ENCODE measurements at places on chromosomes 11 and 22.

DNA sequence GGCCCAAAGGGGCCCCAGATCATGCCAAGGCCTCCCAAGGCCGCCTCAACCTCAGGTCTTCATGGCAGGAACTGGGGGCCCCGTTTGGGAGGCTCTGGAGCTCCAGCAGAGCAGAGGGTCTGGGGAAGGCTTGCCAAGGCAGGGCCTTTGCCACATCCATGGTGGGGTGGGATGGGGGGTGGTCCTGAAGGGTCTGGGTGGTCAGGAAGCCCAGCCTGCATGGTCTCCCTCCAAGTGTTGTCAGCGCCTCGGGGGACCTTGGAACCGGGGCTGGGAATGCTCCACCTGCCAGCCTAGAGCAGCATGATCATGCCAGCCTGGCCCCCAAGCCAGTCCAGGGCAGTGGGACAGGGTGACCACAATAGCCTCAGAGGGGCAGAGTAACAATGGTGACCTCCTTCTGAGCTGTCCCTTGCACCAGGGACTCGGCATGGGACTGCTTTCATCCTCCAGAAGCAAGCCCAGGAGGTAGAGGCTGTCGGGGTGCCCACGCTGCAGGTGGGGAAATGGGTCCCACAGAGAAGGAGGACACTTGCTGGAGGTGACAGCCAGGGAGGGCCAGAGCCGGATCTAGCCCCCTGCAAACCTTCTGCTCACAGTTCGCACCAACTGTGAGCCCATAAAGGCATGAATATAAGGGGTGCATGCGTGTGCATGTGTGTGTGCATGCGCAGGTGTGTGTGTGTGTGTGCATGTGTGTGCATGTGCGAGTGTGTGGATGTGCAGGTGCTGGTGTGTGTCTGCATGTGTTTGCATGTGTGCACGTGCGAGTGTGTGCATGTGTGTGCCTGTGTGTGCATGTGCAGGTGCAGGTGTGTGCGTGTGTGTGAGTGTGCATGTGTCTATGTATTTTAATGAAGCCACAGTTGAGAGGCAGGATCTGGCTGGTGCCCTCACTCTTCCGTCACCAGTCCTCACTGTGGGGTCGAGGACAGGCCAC, 63.8 kb downstream of the MYEOV start:
- no peak for DNase-seq

DNA sequence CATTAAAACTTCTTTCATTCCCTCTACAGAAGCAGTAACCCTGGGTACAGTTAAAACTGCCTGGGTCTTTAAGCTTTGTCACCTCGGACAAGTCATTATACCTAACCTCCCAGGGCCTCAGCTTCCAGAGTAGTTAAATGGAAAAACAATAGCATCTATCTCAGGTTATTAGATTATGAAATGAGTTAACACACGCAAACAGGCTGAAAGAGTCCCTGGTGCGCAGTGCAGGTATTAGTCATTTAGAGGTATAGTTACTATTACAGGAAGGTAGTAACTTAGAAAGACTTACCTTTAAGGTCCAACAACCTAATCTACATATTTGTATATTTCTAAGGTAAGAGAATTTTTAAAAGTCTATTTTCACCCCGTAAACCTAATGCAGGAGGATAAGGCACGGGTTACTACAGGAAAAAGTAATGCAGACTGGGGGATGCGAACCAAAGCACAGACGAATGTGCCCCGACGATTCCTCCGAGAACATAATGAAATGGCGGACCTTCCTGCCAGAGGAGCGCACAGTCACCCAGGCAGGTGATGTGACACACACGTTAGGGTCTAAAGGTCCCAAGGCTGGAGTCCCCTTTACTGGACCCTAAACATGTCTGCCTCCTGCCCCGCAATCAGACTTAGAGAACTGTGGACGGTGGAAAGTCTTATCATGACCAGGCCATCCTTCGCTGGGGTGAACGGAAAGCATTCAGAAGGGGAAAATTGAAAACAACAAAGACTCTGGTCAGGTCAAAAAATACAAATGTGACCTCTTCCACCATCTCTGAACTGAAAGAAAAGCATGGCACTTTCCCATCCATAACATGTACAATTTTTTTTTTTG, 1.3 kb downstream of the NAP1L4 start:
- no peak for DNase-seq

DNA sequence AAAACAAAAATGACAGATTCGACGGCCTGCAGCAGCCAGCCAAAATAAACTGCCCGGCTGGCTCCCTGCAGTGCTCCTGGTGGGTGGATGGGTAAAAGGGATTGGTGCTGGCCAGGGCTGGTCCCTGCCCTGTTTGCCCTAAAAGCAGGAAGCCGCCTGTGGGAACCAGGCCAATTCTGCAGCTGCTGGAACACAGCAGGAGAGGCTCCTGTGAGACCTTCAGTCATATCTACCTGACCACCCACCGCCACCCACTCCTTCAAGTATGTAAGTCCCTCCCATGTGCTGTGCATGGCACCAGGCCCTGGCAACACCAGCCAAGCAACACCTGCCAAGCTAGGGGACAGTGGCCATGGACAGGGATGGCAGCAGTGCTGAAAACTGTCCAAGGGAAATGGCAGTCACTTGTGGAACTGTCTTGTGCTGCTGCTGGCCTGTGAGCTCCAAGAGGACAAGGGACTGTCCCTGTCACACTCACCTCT, 48.7 kb upstream of the ARFGAP3 start:
- DNase-seq = peak; percentile 70

DNA sequence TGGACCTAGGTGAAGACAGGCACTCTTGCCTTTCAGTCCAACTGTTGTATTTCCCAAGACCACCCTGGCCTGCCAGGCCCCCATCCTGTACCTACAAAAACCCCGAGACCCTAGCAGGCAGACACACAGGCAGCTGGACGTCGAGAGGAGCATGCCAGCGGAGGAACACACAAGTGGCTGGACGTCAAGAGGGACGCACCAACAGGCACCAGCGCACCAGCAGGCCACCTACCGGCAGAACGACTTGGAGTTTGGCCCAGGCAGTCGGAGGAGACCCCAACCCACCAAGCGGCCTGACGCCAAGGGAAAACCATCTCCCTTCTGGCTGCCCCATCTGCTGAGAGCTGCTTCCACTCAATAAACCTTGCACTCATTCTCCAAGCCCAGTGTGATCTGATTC, 1883.4 kb upstream of the RAG2 start:
- DNase-seq = no peak

GRCh38 chr11:115518983-115519628, 14.9 kb upstream of the CADM1 start:
- peak; percentile 65 for DNase-seq

DNA sequence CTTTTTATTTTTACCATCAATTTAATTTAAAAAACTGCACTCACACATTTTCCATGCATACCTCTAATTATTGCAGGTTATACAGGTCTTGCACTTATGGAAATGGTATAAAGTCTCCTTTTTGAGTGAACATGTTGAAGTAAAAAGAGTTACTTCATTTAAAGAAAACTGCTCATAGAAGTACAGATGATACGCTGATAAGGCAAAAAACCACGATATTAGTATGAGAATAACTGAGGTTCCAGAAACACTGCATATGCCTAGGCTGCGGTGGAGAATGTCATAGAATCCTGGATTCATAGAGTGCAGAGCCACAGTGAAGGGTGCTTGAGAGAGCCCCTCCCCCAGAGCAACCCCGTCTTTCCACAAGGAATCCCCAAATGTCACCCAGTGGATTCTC, 175.8 kb downstream of the BCR start:
- no peak for DNase-seq

GRCh38 chr11:104219096-104219495, 55.1 kb upstream of the PDGFD start:
- DNase-seq = no peak

GRCh38 chr22:38824585-38824984, 19.2 kb downstream of the NPTXR start:
- DNase-seq = no peak

DNA sequence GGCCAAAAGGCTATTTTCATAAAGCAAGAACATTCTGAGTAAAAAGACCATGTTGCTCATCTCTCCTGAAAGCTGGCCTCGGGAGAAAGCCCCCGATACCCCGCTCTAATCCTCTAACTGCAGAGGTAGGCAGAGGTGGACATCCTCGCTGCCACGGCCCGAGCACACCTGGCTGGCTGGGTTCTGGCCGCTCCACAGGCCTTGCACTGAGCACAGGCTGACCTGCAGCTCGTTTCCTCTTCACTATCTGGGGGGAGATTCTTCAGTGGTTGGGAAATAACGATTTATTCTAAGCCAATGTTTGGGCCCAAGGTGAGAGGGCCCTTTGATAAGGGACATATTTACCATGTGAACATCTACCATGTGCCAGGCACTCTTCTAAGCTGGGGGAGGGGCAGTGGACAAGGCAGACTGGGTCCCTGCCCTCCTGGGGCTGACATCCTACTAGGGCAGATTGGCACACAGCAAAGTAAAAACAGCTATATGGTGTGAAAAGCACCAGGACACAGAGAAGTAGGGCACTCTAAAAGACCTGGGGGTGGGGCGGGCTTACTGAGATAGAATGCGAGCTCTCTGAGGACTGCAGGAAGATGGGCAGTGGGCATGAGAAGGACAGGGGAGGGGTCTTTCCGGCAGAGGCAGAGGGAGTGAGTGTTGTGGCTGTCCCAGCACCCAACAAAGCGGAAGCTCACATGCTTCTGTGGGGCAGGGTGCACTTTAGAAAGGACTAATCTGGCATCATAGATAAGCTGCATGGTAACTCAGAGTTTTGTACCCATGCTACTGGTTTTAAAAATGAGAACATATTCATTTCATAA, 65.5 kb upstream of the ARFGAP3 start:
- no peak for DNase-seq

DNA sequence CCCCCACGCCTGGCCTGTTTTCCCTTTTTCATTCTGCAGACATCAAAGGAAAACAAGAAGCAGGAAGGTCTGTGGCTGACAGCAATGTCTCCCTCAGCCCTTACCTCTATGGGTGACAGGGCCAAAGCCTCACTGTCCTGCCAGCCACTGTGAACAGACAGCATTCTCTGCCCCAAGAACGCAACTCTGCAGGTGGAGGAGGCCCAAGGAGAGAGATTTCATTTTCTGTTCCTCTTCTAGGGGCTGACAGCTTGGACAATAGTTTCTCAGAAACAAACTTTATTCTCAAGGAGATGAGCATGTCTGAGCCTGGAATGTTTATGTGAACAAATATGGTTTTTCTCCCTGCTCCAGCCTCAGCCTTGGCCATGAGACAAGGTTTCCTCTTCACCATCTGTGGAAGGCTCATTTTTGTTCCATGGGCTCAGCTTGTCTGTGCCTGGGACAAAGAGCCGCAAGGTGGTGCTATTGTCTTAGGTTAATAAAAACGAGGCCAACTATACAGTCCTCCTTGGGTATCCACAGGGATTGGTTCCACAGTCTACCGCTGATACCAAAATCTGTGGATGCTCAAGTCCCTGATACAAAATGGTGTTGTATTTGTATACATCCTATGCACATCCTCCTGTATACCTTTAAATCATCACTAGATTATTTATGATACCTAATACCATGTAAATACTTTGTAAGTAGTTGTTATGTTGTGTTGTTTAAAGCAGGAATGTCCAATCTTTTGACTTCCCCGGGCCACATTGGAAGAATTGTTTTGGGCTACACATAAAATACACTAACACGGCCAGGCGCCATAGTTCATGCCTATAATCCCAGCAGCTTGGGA, 5.8 kb downstream of the PIWIL3 start:
- peak; percentile 20 for DNase-seq

- no peak for DNase-seq
These were observed 4.6 kb downstream of the ST3GAL4 start for GRCh38 chr11:126360049-126360446.

DNA sequence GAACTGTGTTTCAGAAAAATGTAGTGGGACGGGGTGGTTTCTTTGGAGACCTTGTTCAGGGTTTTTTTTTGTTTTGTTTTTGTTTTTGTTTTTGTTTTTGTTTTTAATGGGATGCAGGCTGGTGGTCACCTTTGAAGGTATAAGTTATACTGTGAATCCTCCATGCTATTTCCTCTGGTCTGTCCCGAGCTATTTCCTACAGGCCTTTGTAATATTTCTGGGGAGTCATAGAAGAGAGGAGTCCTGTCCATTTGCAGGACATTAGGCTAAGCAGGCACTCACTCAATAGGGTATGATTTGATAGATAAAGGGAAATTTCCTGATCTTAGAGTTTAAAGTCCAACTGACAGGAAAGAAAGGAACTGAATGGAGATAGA, 78.0 kb downstream of the TRAF6 start:
- no peak for DNase-seq

GRCh38 chr11:1041471-1041870, 5.0 kb upstream of the MUC6 start:
- no peak for DNase-seq

DNA sequence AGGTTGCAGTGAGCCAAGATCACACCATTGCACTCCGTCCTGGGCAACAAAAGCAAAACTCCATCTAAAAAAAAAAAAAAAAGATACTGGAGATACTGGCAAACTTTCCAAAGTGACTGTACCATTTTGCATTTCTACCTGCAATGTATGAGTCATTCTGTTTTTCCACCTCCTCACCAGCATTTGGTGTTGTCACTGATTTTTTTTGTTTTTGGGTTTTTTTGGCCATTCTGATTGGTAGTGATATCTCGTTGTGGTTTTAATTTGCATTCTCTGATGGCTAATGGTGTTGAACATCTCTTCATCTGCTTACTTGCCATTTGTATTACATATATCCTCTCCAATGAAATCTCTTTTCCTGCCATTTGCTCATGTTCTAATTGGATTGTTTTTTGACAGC, 12.0 kb upstream of the RBX1 start:
- no peak for DNase-seq
